ENCODE measurements at places on chromosomes 12 and 14.

DNA sequence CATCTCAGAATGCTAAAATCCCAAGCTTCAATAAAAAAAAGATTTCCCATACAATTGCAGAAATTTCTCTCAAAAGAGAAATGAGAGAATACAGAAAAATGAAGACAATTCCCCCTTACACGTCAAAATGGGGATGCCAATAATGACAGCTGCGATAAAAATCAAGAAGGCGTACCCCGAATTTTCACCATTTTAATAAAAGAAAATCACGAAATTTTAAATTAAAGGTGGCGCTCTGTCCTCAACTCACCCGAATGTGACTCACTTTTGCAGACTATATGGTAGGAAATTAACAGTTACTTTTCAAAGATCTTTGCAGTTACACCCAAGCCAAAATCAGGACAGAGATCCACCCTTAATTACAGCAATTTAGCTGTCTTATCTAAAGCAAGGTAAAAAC lies 2.1 kb downstream of the ATP2B1 start:
- DNase-seq = no peak

GRCh38 chr12:74849801-74850200 lies 312.2 kb downstream of the ATXN7L3B start:
- no peak for DNase-seq

- DNase-seq = peak; percentile 12
Measured at GRCh38 chr12:2118061-2118460, 65.3 kb downstream of the CACNA1C start.

GRCh38 chr12:131456301-131457027 lies 254.4 kb upstream of the SFSWAP start:
- no peak for DNase-seq

- no peak for DNase-seq
Measured at GRCh38 chr14:26636561-26636960, 38.7 kb upstream of the NOVA1 start.

DNA sequence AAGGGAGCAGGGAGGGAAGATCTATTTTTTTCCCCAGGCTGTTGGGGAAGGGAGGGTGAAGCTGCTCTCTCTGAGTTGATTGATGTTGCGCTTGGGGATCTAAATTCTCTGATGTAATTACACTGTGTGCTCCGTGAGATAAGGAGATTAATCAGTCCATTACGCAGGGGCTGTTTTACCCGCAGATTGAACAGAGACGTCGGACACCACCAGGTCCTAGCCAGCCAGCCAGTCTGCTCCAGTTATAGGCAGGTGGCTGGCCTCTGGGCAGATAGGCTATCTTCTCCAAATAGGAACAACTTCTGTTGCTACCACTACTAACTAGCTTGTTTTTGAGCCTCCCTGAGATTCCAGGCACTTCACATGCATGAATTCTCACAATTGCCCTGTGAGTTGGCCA lies 91.1 kb downstream of the SRRM4 start:
- no peak for DNase-seq

GRCh38 chr12:8950702-8951478 lies 1.4 kb upstream of the M6PR start:
- DNase-seq = no peak

- no peak for DNase-seq
Measured at GRCh38 chr12:6974180-6974579, 3.5 kb downstream of the EMG1 start.

All from OCI-LY7 (cell line).